NCI-H2029 (cell line): ENCODE measurements at places on chromosomes 1 and 21.

- no peak for DNase-seq
Observed at GRCh38 chr21:45592626-45593134, 50.4 kb upstream of the SLC19A1 start.

GRCh38 chr1:209463441-209463840, 120.1 kb upstream of the CAMK1G start:
- no peak for DNase-seq

GRCh38 chr1:205630241-205630640, 1.6 kb downstream of the ELK4 start:
- DNase-seq, result no peak

GRCh38 chr1:153341431-153341934, 7.2 kb downstream of the PGLYRP4 start:
- no peak for DNase-seq

- DNase-seq, result no peak
Observed at GRCh38 chr1:226754793-226755533, 15.9 kb upstream of the ITPKB start.

- no peak for DNase-seq
Observed at GRCh38 chr1:117045644-117046043, 14.5 kb upstream of the TTF2 start.

- no peak for DNase-seq
Observed at GRCh38 chr1:160108888-160109662, 6.5 kb upstream of the ATP1A2 start.

- no peak for DNase-seq
Observed at GRCh38 chr1:33971913-33972312, 108.0 kb downstream of the HMGB4 start.

DNA sequence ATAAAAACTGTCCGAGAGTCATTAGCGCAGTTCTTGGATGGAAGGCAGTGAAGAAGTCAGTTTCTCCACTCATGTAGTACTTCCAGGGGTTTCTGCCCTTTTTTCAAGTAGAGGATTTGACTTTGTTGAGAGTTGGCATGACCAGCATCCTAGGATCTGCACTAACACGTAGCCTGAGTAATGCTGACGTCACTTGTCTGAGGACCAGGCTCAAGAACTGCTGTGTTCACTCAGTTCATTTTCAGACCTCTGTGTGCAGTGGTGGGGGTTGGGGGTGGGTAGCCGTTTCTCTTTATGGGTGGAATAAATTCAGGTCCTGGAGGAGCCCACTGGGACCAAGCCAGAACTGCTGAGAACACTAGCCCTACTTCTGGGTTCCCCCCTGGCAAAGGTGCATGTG, 53.3 kb downstream of the MRPS6 start:
- no peak for DNase-seq

GRCh38 chr1:28243685-28244311, 7.9 kb downstream of the ATP5IF1 start:
- DNase-seq, result no peak

- no peak for DNase-seq
Observed at GRCh38 chr1:220788900-220789299, 2.2 kb downstream of the MTARC1 start.

DNA sequence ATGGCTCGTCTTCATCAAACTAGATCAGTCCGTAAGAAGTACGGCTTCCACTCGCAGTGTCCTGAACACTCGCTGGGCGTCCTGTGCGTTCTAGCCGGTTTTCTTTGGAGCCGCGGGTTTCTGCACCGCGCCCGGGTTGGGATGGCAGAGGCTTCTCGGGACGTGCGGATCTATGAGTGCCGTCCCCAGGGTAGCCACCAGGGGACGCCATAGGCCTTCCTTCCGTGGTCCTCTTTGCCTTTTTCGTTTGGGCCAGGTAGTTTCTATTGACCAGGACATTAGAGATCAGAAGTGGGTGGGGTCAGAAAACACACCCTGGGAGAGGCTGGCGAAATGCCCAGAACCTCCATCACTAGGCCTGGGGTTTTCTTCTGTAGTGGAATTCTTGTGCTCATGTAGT, 273.8 kb downstream of the FAM72C start:
- no peak for DNase-seq

DNA sequence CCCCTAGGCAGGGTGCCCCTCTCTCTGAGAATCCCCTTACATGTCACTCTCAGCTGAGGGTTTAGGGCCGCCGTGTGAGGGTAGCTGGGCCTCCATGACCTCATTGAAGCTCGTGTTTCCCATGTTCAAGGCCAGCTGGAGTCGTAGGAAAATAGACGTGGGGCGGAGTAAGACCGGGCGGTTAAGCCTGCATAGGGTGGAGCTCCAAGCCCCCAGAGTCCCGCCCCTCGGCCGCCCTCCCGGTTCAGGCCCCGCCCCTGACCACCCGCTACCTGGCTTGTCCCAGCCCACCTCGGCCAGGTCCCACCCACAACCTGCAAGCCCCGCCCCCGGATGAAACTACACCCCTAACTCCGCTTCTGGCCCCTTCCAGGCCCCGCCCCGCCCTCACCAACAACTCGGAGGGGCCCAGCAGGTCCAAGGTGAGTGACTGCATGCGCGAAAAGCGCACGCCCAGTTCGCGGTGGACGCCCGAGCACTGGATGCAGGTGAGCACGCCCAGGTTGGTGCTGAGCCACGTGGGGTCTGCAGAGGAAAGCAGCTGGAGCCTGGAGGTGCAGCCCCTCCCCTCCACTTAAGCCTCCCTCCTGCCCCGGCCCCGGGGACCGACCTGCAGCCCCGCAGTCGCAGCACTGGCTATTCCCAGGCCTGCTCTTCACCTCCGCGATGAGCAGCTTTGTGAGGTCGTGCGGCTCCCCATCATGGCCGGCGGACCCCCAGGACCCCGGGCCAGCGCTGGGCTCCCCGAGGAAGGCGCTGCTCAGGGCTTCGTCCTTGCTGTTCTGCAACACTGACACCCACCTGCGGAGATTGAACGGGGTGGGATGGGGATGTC, 12.2 kb upstream of the TCEA3 start:
- DNase-seq, result no peak

- DNase-seq, result peak; percentile 21
Observed at GRCh38 chr1:24119859-24120756, 8.2 kb upstream of the MYOM3 start.

GRCh38 chr1:54394104-54394503, 12.1 kb downstream of the SSBP3 start:
- no peak for DNase-seq

- DNase-seq, result no peak
Observed at GRCh38 chr1:11414926-11415538, 63.9 kb upstream of the DISP3 start.

- no peak for DNase-seq
Observed at GRCh38 chr1:77756052-77756754, 3.4 kb downstream of the USP33 start.

GRCh38 chr1:95926331-95926730, 692.3 kb downstream of the RWDD3 start:
- no peak for DNase-seq

- DNase-seq, result no peak
Observed at GRCh38 chr21:17371450-17371849, 141.4 kb upstream of the CXADR start.

- no peak for DNase-seq
Observed at GRCh38 chr1:65751961-65752360, 40.7 kb upstream of the PDE4B start.

GRCh38 chr21:41361786-41362604, at the start of gene MX2:
Gene MX2, plus strand, starts transcription at chr21:41362027. Its CDS starts 14,880 bp downstream, at chr21:41376907.
- DNase-seq, result peak; percentile 55

GRCh38 chr1:239550178-239550577, 163.8 kb downstream of the CHRM3 start:
- DNase-seq, result no peak

DNA sequence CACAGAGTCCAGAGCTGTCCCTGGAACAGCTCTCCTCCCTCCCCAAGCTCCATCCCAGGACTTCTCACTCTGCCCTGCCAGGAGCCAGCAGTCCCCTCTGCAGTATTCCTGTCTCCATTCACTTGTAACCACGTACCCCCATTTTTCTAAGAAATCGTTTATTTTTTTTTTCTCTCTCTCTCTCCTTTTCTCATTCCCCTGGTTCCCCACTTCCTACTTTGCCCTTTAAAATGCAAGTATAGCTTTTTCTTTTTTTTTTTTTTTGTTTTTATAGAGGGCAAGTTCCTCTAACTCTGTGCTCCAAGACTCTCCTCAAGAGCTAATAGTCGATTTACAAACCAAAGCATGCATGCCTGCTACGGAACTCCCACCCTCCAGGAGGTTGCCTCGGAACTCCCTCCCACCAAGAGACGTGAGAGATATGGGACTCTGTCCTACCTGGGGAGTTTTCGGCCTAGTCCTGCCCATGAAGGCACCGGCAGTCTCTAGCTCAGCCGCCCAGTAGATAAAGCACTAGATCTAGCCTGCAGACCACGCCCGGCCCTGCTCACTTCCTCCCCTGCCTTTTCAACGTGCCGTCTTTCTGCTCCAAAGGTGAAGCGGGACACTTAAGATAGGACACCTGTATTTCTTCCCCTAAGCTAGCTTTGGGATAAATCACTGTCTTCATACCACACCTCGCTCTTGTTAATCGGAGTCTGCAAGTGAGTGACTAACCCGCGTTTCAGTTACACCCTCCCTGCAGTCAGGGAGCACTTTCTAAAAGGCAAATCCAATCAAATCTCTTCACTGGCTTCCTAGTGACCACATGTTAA, 27.7 kb downstream of the TNFRSF9 start:
- DNase-seq, result no peak

DNA sequence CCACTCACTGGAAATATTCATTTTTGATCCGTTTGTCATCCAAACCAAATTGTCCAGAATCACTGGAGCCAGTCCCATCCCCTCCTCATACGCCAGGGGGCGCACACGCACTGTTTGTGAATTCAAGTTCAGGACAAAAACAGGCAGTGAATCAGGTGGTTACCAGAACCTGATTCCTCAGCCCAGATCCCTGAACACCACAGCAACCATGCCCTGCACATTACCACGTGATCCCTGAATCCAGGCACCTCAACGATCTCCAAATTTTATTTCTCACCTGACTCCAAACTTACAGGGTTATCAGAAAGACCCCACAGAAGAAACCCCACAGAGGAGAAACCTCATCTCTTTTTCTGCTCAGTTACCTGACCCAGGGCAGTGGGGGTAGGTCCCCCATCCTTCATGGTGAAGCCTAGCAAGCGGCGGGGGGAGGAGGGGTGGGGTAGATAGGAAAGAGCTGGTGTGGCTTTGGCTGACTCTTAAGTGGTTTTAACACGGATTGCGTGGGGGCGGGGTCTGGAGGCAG, 1.4 kb upstream of the PTPRF start:
- DNase-seq, result peak; percentile 92

DNA sequence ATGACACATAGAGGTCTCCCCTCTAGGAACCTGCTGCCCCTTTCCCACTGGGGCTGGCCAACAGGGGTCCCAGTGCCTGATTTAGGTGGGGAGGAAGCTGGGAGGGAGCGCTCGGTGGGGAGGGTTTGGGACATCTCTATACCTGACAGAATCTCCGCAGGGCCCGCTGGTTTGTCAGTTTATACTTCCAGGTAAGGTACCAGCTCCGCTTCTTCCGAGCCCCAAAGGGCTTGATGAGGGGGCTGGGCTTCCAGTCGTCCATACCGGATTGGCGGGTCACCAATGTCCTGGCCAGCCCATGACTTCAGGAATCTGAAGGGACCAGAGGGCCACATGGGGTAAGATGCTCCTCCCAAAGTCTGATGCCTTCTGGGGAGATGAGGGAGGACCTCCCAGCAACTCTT, 672 bp downstream of the POMGNT1 start:
- no peak for DNase-seq

- no peak for DNase-seq
Observed at GRCh38 chr1:1778663-1779319, 521 bp upstream of the NADK start.

DNA sequence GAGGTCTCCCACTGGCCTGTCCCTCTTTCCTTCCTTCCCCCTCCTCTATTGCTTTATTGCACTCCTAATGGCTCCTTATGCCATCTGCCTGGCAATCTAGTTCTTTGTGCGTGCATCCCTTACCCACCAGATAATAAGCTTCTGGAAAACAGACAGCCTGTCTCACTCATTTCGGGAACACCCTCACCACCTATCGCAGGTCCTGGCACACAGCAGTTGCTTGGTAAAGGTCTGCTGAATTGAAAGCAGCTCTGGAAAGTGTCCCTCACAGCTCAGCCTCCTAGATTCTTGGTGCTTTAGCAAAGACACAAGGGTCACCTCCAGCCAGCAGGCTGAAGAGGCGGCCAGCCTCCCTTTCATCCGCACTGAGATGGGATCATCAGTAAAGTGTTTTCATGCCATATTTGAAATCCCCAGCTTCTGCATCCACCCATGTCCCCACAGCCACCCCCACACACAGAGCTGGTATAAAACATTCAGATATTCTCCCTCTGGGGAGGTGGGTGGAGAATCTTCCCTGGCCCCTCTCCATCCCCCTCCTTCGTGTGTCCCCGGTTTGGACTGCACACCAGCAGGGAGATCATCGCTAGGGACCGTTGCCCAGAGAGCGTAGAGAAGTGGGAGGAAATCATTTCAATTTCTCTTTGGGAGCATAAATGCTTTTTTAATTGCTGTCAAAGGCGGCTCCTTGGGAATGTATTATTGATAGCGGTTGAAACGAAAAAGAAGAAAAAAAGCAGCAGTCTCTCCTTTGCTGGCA, 29.1 kb upstream of the ATP2B4 start:
- no peak for DNase-seq

GRCh38 chr1:24894002-24894401, 36.1 kb downstream of the RUNX3 start:
- DNase-seq, result no peak

DNA sequence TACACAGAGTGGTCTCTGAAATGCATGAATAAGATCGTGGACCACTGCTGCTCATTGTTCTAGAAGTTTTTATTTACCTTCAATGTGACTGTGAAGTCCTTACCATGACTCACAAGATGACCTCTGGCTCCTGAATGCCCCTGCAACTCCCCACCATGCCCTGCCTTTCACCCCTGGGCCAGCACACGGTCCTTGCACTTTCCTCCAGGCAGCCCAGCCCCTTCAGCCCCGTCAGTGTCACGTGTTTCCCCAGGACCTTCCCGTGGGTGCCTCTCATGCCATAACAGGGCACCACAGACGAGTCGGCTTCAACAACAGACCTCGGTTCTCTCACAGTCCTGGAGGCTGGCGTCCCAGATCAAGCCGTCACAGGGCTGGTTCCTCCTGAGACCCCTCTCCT, 62.1 kb downstream of the B3GALT5 start:
- peak; percentile 45 for DNase-seq

DNA sequence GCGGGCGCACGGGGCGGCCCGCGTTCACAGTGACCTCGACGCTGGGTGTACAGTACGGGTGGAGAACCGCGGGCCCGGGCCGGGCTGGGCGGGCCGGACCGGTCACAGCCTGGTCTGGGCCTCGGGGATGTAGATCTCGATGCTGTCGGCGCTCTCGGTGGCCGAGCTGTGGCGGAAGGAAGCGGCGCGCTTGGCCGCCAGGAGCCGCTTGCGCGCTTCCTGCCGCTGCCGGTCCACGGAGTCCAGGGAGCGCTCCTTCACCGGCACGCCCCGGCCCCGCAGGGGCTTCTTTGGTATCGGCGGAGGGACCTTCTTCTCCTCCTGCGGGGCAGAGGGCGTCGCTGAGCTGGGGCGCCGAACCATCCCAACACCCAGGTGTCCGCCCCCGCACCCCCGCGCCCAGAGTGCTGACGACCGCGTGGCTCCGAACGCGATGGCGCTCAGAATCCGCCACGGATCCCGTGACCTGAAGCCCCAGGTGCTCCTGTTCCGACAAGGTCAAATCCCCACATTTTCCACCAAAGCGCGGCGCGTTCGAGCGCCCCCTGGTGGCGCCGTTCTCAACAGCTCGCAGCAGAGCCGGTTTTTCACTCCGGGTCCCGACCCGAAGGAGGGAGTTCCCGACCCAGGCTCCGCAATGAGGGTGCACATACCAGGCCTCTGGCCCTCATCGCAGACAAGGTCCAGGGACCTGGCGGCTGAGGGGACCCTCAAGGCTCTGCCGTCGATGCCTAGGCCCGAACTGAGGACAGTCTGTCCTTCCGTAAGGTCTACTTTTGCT, 6.6 kb upstream of the SMIM12 start:
- peak; percentile 61 for DNase-seq
